ENCODE measurements at places on chromosomes 12 and 14.

GRCh38 chr12:59486827-59487226, 109.0 kb upstream of the SLC16A7 start:
- no peak for DNase-seq

- peak; percentile 94 for DNase-seq
Observed at GRCh38 chr12:54214553-54215406, 26.0 kb upstream of the SMUG1 start.

- no peak for DNase-seq
Observed at GRCh38 chr12:30286345-30286926, 409.2 kb downstream of the IPO8 start.

GRCh38 chr14:24179961-24180796, 8.3 kb downstream of the REC8 start:
- no peak for DNase-seq

DNA sequence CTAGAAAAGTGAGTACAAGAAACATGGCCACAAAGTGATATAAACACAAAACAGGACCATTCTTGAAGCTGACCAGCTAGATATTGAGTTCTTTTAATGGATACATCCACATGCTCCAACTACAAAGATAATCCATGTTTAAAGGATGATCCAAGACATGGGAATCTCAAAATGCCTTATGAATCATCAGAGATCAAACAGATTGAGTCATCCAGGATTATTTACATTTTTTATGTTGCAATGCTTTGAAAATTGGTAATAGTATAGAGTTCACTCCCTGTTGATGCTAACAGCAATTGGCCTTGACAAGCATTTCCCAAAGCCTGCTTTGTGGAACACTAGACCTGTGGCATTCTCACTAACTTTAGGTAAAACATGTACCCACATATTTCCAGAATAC, 293.0 kb upstream of the TBX3 start:
- DNase-seq = no peak

DNA sequence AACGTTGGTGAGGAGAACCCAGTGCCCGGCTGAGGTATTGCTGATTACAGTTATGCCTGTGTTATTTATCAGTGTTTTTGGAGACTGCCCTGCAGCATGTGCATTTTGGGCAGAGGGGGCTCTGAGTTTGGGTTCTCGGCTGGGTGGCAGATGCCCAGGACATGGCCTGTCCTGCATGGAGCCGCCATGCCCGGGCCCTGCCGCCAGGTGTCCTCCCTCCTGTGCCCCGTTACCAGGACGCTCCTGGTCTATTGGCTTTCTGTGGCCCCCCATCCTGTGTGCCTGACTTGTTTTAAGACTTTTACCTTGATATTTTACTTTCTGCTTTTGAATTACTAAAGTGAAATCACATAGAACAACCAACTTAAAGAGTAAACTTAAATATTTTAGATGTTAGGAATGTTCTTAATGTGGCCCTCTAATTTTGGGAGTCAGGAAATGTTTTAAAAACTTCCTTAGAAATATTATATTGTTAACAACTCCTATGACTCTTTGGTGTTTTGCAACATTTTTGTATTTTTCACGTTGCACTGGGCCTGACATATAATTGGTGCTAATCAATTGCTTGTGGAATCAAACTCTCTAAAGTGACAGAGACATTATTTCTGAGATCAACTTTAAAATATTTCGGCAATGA, 51.8 kb downstream of the PRIMA1 start:
- DNase-seq = peak; percentile 19

DNA sequence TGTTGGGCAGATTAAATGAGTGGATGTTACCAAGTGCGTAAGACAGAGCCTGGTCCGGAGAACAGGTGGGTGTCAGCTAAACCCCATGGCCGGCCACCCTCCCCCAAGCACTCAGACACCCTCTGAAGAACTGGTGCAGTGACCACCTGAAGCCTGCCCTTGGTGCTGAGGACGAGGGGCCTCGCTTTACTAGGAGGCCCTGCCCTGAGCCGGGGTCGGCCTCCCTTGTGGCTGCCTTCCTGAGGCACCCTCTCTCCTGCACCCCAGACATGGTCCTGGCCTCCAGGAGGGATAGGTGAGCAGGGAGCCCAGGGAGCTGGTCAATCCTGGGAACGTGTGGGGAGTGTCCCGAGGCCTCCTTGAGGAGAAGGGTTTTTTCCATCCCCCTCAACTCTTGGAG, 4.9 kb upstream of the KIF26A start:
- no peak for DNase-seq

DNA sequence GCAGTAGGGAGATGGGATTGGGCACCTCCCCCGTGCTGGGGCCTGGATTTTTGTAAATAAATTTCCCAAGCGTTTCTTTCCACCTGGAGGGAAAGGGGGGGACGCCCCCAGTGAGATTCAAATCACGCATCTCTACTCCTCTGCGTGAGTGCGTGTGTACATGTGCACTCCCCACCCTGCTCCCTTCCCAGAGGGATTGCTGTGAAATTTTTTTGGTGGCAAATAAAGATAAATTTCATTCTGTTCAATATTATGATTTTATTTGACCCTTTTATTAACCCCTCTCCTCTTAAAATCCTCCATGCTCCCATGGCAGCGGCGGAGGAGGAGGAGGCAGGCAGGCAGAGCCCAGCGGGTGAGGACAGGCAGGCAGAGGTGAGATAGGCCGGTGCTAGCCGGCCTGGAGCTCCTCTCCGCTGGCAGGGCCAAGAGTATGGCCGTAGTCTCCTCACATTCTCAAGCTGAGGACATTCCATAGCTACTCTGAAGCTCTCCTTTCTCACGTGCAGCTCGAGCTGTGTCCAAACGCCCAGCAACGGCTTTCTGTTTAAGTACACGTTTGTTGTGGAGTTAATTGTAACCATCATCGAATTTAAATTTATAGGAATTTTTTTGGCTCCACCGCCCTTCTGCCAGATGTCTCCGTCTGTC, 1.5 kb upstream of the HOTAIR start:
- no peak for DNase-seq

- peak; percentile 59 for DNase-seq
Observed at GRCh38 chr12:120887253-120888043, 16.7 kb downstream of the SPPL3 start.

DNA sequence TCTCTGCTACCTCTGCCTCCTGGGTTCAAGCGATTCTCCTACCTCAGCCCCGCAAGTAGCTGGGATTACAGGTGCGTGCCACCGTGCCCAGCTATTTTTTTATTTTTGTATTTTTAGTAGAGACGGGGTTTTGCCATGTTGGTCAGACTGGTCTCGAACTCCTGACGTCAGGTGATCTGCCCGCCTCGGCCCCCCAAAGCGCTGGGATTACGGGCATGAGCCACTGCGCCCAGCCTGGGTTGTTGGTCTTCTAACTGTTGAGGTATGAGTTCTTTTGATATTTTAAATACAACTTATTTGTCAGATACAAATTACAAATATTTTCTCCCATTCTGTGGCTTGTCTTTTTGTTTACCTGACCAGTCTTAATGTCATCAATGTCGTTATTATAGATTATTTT, 95.9 kb downstream of the PCNX1 start:
- DNase-seq = no peak

- no peak for DNase-seq
Observed at GRCh38 chr12:56061982-56062381, 18.0 kb upstream of the ERBB3 start.
